Stimulated activated CD4-positive, alpha-beta T cell treated with anti-CD3 and anti-CD28 coated beads, Interleukin-15, amount 100 ng/mL, for 24 hours (primary cell): ENCODE measurements at places on chromosomes 2 and 18.
A peak's percentile ranks its signal among the peaks of the same experiment; 100 is the strongest.

- DNase-seq: no peak
Measured at GRCh38 chr18:23671564-23671963, 8.9 kb upstream of the ANKRD29 start.

- DNase-seq: no peak
Measured at GRCh38 chr2:75074228-75074627, 115.8 kb downstream of the POLE4 start.

DNA sequence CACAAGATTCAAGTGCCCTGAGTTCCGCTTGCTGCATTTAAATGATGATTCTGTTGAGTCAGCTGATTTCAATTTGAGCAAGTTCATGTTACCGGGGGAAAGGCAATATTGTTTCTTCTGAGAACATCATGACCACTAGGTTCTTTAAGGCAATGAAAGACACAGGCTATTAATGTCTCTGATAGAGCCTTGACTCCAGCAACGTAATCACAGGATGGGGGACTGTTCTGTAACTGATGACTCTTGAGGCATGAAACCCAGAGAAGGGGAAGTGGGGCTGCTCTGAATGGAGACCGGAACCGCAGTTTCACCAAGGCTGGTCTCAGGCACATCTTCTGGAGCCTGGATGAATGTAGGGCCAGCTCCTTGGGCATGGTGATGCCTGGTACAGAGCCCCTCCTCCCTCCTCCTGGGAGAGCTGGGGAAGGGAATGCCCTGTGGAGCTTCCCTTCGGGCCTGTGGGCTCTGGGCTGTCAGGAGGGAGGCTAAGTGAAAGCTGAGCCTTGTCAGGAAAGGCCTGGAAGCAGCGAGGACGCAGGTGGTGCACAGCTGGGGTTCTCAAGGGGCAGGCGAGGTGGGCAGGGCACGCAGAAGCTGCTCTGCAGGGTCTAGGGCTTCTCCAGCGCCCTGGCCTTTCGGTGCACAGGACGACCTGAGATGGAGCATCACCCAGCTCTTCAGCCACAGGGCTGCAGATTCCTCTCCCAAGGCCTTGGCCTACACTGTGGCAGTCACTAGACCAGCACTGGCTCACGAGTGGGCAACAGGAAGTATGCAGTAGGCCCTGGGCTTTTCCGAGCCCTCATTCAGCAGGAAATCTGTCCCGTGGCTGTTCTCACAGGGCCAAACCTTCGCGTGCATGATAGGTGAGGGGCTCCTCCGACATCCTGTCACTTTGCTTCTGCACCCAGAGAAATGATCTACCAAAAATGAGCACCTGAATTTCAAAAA, 36.6 kb upstream of the PRLH start:
- DNase-seq: no peak

- no peak for DNase-seq
Measured at GRCh38 chr18:32930695-32931301, 158.0 kb upstream of the KLHL14 start.

- DNase-seq: no peak
Measured at GRCh38 chr2:110834134-110834827, 101.9 kb downstream of the ACOXL start.

DNA sequence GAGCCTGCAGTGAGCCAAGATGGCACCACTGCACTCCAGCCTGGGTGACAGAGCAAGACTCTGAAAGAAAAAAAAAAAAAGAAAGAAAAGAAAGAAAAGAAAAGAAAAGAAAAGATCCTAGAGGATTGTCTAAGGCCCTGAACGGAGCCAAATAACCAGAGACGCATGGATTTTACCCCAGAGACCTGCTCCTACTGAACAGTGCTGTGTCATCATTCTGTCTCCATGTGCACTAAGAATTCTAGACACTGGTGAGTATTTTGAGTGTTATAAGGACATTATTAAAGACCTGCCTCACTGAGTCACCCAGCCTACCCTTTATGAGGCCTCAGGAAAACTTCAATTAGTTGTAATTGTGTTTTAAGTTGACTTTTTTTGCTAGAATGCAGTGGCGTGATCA, 61.9 kb upstream of the RIOK3 start:
- no peak for DNase-seq

DNA sequence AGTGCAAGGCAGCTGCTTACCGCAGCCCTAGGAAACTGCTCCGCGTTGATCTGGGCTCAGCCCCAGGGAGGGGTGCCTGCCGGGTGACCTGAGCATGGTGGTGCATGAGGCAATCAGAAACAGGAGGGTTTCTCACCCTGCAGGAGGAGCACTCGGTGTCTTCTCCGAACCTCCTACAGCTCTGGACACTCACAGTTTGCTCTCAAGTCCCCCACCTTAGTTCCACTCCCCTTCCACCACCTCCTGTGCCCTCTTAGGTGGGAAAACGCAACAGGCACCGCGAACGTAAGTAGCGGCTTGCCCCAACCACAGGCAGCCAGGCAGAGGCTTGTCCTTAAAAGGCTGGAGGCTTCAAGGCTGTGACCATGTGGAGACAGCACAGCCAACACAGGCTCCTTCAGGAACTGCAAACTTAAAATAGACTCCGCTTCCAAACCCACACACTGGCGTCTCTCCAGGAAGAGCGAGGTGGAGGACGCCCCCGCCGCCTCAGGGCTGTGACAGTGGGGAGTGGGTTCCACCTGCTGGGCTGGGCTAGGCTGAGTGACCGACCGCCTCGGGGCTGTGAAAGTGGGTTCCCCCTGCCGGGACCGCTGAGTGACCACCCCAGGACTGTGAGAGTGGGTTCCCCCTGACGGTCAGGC, 71.6 kb downstream of the NDUFA10 start:
- DNase-seq: no peak

GRCh38 chr2:25176138-25176537, 7.8 kb upstream of the POMC start:
- no peak for DNase-seq

- DNase-seq: no peak
Measured at GRCh38 chr2:12498704-12499103, 218.0 kb upstream of the TRIB2 start.

DNA sequence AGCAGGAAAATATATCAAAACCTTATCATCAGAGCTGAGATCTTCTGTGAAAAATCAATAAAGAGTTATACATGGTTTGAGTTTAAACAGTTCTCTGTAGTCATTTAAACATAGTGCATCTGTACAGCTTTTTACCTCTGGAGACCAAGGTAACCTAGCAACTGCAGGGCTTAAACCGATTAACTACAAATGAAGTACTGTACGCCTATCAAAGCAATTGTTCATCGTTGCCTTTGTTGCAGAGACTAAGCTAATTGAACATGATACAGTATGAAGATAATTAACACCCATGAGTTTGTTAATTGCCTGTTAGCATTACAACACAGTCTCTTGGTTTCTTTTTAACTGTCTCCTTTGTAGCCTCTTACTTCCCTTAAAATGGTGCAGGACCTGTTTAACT, 147.9 kb downstream of the LNPK start:
- no peak for DNase-seq

DNA sequence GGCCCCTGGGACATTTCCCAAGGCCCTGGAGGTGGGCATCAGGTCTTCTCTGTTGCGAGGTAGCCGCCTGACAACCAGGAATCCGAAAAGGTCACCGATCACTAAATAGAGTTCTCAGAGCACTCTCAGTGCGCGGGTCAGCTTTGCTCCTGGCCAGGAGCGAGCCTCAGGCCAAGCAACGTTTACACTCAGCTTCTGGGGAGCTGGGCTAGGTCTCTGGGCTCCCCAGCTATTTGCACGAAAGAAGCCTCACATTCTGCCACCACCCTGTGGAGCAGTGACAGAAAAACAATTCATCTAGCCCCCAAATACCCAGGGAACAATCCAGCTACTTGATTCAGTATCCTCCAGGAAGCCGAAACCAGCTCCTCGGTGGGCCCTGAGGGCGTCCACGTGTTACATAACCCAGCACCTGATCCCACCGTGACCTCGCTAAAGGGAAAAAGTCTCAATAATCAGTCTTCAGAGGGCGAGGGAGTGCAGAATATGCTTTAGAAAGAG, 3.3 kb downstream of the SH3BP4 start:
- DNase-seq: no peak

DNA sequence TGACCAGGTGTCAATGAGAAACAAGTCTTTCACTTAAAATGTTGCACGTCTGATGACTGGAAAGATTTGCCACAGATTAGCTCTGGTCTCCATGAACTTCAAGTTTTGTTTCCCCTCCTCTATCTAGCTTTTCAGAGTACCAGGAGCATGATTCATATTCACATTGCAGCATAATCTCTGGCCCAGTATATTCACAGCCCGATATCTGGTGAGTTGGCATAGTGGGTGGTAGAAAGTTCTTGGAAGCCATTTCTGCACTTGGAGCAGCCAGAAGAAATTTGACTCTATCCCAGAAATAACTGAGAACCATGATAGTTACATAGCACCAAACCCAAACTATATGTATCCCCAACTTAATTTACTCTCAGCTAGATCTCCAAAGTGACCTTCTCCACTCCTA, 503.9 kb downstream of the PID1 start:
- DNase-seq: no peak

DNA sequence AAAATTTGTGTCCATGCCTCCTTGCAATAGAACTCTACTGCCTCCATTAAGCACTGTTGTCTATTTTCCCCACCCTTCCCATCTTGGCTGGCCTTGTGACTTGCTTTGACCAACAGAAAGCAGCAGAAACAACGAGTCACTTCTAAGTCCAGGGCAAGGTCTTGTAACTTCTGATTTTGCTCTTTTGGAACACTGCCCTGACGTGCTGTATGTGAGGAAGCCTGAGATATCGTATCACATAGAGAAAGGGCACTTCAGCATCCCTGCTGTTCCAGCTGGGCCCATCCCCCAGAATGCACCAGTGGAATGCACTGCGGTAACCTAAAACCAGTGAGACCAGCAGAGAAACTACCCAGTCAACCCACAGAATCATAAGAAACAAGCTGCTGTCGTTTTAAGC, 28.1 kb downstream of the NCKAP1 start:
- DNase-seq: no peak

- no peak for DNase-seq
Measured at GRCh38 chr2:21515903-21516302, 392.1 kb downstream of the TDRD15 start.

GRCh38 chr2:43220229-43220751, 6.1 kb downstream of the ZFP36L2 start:
- no peak for DNase-seq

- no peak for DNase-seq
Measured at GRCh38 chr2:238883421-238883901, 35.6 kb downstream of the TWIST2 start.

- DNase-seq: no peak
Measured at GRCh38 chr2:16747689-16748088, 82.1 kb upstream of the CYRIA start.

DNA sequence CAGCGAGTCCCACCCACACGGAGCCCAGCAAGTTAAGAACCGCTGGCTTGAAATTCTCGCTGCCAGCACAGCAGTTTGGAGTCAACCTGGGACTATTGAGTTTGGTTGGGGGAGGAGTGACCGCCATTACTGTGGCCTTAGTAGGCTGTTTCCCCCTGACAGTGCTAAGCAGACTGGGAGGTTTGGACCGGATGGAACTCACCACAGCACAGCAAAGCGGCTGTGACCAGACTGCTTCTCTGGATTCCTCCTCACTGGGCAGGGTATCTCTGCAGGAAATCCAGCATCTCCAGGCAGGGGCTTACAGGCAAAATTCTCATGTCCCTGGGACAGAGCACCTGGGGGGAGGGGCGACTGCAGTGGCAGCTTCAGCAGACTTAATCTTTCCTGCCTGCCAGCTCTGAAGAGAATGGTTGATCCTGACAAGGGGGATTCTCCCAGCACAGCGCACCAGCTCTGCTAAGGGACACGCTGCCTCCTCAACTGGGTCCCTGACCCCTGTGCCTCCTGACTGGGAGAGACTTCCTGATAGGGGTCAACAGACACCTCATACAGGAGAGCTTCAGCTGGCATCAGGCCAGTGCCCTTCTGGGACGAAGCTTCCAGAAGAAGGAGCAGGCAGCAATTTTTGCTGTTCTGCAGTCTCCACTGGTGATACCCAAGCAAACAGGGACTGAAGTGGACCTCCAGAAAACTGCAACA, 425.4 kb downstream of the NYAP2 start:
- DNase-seq: no peak

DNA sequence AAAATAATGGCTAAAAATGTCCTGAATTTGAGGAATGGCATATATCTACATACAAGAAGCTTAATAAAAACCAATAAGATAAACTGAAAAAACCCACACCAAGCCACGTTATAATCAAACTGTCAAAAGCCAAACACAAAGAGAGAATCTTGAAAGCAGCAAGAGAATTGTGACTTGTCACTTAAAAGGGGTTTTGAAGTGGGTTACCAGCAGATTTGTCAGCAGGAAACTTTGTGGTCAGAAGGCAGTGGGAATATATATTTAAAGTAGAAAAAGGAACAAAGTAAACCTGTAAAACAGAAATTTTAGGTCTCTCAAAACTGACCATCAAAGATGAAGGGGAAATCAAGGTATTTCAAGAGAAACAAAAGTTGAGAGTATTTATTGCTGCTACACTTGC, 171.9 kb upstream of the CNTNAP5 start:
- no peak for DNase-seq

DNA sequence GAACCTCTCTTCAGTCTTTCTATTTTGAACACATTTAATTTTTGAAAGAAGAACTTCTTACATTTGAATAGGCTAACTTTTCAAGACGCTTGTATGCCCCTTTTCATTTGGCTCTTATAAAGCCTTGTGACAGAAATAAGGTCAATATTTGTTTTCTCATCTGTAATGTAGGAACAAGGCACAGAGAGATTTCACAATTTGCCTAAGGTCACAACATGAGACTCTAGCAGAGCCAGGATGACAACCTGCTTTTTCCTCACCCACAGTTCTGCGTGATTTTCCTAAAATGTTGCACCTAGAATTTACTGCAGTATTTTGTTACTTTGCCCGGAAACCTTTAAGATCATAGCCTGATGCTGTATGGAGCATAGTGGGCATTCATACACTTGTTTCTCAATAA, 67.4 kb downstream of the TXNL1 start:
- DNase-seq: no peak

DNA sequence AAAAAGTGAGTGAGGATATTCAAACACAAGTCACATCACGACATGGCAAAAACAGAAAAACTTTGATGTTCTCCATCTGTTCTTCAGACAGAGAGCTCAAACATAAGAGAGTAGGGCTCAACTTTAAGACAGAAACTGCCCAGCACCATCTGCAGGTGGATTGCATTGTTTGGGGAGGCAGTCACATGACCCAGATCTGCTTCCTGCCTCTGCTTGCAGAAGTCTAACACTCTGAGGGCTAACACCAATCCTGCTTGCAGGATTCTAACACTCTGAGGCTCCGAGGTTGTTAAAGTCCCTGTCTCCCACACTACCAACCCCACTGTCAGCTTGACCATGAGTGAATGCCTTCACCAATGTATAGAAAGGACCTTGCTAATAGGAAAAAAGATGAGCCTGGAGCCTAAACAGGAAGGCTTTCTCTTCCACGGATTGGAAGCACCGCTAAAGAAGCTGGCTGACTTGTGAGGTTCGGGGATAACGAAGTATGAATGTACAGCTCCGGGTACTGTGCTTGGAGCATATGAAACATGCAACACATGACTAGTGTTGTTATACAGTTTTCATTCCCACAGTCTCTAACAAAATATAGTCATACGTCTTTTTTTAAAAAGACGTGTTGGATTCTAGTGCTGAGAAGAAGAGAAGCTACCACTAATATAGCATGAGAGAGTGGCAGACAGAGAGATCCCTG, 176.6 kb upstream of the CREB1 start:
- no peak for DNase-seq

- peak; percentile 60 for DNase-seq
Measured at GRCh38 chr2:69012310-69013141, 453 bp upstream of the ANTXR1 start.

GRCh38 chr18:8858888-8859511, 153.6 kb downstream of the MTCL1 start:
- DNase-seq: no peak

GRCh38 chr2:148826791-148827190, 48.2 kb upstream of the KIF5C start:
- no peak for DNase-seq
